Naive B cell (primary cell): ENCODE measurements at places on chromosomes 13 and 19.

DNA sequence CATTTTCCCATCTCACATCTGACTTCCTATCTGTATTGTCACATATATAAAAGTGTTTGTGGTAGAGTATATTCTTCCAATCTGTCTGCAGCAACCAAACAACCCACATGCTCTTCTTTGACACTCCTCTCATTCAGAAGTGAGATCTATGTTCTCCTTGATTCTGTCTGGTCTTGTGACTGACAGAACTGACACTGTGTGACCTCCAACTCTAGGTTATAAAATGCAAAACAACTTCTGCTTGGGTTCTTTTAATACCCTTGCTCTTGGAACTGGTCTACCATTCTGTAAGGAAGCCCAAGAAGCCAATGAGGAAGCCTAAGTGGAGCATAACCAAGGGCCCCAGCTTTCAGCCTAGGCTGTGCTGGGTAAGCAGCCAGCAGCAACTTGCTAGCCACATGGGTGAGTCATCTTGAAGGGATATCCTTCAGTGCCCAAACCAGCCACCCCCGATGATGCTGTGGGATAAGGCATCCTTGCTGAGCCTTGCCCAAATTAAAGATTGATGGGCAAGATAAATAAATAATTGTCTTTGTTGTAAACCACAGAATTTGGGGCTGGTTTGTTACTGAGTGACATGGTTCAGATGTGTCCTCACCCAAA is 18.4 kb upstream of the ITM2B start:
- DNase-seq = no peak
- H3K4me1 ChIP-seq = peaks cover 5% of the 10 kb centered on the region
- peaks cover 5% of the 10 kb centered on the region for H3K27me3 ChIP-seq
- no peaks in the 10 kb centered on the region for H3K36me3 ChIP-seq

- peak overlapping the region; percentile 92 for H3K4me3 ChIP-seq
- DNase-seq = peak; percentile 71
- peaks cover 8% of the 10 kb centered on the region for H3K4me1 ChIP-seq
- H3K27me3 ChIP-seq = peaks cover 5% of the 10 kb centered on the region
Observed at GRCh38 chr19:12867120-12868099, 13.8 kb downstream of the DNASE2 start.

- H3K27ac ChIP-seq = peak overlapping the region; percentile 81
- H3K4me1 ChIP-seq = peaks cover 54% of the 10 kb centered on the region
- DNase-seq = no peak
- H3K27me3 ChIP-seq = no peaks in the 10 kb centered on the region
- H3K36me3 ChIP-seq = peaks cover 9% of the 10 kb centered on the region
Observed at GRCh38 chr19:12730064-12730463, 4.4 kb downstream of the TRIR start.

GRCh38 chr19:31963746-31964145 is 381.7 kb upstream of the ZNF507 start:
- H3K36me3 ChIP-seq = no peaks in the 10 kb centered on the region
- no peak for DNase-seq
- H3K4me3 ChIP-seq = no peak overlapping the region
- no peak overlapping the region for H3K27ac ChIP-seq
- no peaks in the 10 kb centered on the region for H3K4me1 ChIP-seq

DNA sequence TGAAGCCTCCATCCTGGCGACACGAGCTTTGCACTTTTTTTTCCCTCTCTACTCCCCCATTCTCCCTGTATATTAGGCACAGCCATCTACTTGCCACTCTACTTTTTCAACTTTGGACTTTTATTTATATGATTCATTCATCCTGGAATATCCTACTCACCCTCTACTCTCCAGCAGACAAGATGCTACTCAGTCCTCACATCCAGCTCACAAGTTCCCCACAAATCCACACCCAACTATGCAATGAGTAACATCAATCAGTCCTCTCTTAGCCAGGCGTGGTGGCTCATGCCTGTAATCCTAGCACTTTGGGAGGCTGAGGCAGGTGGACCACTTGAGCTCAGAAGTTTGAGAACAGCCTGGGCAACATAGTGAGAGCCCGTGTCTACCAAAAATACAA is 23.9 kb upstream of the URAD start:
- H3K4me3 ChIP-seq = no peak overlapping the region
- no peak overlapping the region for H3K27ac ChIP-seq
- peaks cover 22% of the 10 kb centered on the region for H3K4me1 ChIP-seq

DNA sequence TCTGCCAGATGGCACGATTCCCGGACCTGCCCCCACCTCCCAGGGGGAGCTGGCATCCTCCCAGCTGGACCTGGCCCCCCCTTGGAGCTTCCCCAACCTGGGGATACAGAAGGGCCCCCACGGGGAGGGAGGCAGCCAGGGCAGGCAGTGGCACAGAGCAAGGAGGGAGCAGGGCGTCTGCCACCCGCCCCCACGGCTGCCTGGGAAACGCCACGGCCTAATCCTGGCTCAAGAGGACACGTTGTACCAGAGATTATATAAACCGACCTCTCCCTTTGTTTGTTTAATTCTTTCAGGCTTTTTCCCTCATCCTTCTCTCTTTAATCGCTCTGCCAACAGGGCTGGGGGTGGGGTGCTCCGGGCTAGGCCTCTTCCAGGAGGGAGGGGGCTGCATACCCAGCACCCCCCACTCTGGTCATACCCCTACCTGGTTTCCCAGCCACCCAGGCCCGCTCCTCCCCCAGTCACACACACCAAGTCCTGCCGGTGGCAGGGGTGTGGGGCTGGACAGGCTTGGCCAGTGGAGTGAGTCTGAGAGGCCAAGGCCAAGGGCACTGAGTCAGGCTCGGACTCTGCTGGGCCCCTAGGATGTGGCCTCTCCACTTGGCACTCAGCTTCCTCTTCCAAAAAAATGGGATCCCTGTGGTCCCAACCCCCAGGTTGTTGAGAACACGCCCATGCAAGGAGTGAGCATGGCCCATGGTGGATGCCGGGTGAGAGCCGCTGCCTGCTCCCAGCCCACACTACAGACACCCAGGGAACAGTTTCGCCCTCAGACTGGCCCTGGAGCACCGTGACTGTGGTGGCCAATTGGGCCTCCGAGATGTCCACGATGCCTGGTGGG is 29.5 kb upstream of the NFIC start:
- peaks cover 8% of the 10 kb centered on the region for H3K27me3 ChIP-seq
- no peak overlapping the region for H3K27ac ChIP-seq
- H3K36me3 ChIP-seq = no peaks in the 10 kb centered on the region
- peaks cover 8% of the 10 kb centered on the region for H3K4me1 ChIP-seq

GRCh38 chr13:45851171-45851921 is at the start of gene SIAH3:
TSS of gene SIAH3 (minus strand) at chr13:45851753. CDS start at chr13:45851629, 124 bp downstream.
- peaks cover 39% of the 10 kb centered on the region for H3K4me1 ChIP-seq
- H3K27me3 ChIP-seq = peaks cover 86% of the 10 kb centered on the region
- no peak within 1 kb of the TSS for H3K27ac ChIP-seq
- DNase-seq = no peak
- H3K36me3 ChIP-seq = peaks cover 4% of the 10 kb centered on the region

GRCh38 chr13:114101358-114102130 is 30.9 kb downstream of the RASA3 start:
- peaks cover 41% of the 10 kb centered on the region for H3K4me1 ChIP-seq
- H3K27ac ChIP-seq = peak overlapping the region; percentile 73
- H3K27me3 ChIP-seq = no peaks in the 10 kb centered on the region
- H3K36me3 ChIP-seq = peaks cover 6% of the 10 kb centered on the region
- DNase-seq = no peak

DNA sequence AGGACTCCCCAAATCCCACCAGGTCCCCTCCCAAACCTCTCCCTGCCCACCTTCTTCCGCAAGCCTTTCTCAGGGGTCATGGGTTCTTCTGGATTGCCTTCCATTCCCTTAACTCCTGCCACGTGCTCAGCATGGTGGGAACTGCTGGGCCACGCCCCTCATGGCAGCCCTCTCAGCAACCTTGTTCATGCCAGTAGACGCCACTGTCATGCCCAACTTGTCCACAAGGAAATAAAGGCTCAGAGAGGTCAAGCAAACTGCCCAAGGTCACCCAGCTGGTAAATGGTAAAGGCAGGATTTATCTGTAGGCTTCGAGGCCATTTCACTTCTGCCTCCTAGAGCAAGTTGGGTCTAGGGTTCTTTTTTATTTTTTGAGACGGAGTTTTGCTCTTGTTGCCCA is 10.9 kb downstream of the PRAM1 start:
- H3K27me3 ChIP-seq = no peaks in the 10 kb centered on the region
- no peak overlapping the region for H3K4me3 ChIP-seq
- peak overlapping the region; percentile 44 for H3K27ac ChIP-seq
- peaks cover 19% of the 10 kb centered on the region for H3K36me3 ChIP-seq
- DNase-seq = no peak

GRCh38 chr13:113977976-113978375 is 4.1 kb upstream of the C13orf46 start:
- H3K36me3 ChIP-seq = peaks cover 22% of the 10 kb centered on the region
- no peak overlapping the region for H3K4me3 ChIP-seq

DNA sequence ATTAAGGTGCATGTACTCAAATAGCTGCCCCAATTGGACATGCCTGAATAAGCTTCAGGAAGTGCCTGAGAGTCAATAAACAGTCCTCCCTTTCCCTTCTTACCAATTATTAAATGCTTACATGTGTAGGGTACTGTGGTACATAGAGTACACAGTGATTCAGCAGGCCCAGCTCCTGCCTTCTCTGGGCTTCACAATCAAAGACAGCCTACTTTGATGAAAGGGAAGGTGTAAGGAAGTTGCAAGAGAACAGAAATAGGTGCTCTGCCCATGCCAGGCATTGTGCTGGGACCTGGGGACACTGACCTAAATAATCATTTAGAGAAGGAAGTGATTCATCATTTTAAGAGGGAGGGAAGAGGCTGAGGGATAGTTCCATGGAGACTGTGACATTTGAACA is 17.2 kb downstream of the FRY start:
- no peak overlapping the region for H3K4me3 ChIP-seq
- H3K27ac ChIP-seq = no peak overlapping the region
- peaks cover 21% of the 10 kb centered on the region for H3K4me1 ChIP-seq
- H3K36me3 ChIP-seq = no peaks in the 10 kb centered on the region

GRCh38 chr13:71254384-71254783 is 612.6 kb downstream of the DACH1 start:
- H3K27ac ChIP-seq = no peak overlapping the region
- no peaks in the 10 kb centered on the region for H3K36me3 ChIP-seq
- H3K27me3 ChIP-seq = no peaks in the 10 kb centered on the region
- no peak for DNase-seq
- no peak overlapping the region for H3K4me3 ChIP-seq
- H3K4me1 ChIP-seq = no peaks in the 10 kb centered on the region

DNA sequence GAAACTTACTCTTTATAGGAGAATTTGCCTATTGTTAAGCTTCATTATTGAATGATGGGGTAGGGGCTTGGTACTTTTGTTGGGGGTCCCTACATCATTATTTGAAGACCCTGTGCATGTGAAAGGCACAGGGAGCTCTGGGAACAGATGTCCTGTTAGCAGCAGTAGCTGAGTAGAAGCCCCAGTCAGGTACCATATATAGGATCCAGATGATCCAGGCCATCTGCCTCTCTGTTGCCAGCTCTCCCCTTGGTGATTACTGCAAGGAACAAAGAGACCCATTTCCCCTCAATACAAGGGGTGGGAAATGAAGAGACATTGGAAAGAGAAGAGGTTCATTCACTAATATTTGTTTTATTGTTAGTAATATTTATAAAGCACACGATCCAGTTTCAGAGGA is 4.4 kb upstream of the MTMR6 start:
- H3K4me3 ChIP-seq = no peak overlapping the region
- H3K27me3 ChIP-seq = peaks cover 47% of the 10 kb centered on the region
- no peak for DNase-seq
- no peaks in the 10 kb centered on the region for H3K36me3 ChIP-seq
- no peak overlapping the region for H3K27ac ChIP-seq
- H3K4me1 ChIP-seq = peaks cover 6% of the 10 kb centered on the region

GRCh38 chr13:45718992-45719391 is 16.9 kb downstream of the CBY2 start:
- H3K27me3 ChIP-seq = no peaks in the 10 kb centered on the region
- no peaks in the 10 kb centered on the region for H3K36me3 ChIP-seq
- no peaks in the 10 kb centered on the region for H3K4me1 ChIP-seq
- DNase-seq = no peak

- no peak overlapping the region for H3K27ac ChIP-seq
- H3K36me3 ChIP-seq = peaks cover 4% of the 10 kb centered on the region
- no peak overlapping the region for H3K4me3 ChIP-seq
- DNase-seq = no peak
- no peaks in the 10 kb centered on the region for H3K27me3 ChIP-seq
Observed at GRCh38 chr13:114002009-114002544, 28.2 kb upstream of the C13orf46 start.

GRCh38 chr13:50125554-50126262 is 110.5 kb downstream of the KCNRG start:
- H3K27me3 ChIP-seq = peaks cover 8% of the 10 kb centered on the region
- no peaks in the 10 kb centered on the region for H3K36me3 ChIP-seq
- peaks cover 50% of the 10 kb centered on the region for H3K4me1 ChIP-seq
- H3K4me3 ChIP-seq = peak overlapping the region; percentile 95
- H3K27ac ChIP-seq = peak overlapping the region; percentile 98

- H3K4me3 ChIP-seq = no peak overlapping the region
- H3K27me3 ChIP-seq = no peaks in the 10 kb centered on the region
- H3K4me1 ChIP-seq = peaks cover 37% of the 10 kb centered on the region
- peaks cover 12% of the 10 kb centered on the region for H3K36me3 ChIP-seq
- no peak for DNase-seq
Observed at GRCh38 chr19:1360126-1360817, 23.4 kb upstream of the NDUFS7 start.

DNA sequence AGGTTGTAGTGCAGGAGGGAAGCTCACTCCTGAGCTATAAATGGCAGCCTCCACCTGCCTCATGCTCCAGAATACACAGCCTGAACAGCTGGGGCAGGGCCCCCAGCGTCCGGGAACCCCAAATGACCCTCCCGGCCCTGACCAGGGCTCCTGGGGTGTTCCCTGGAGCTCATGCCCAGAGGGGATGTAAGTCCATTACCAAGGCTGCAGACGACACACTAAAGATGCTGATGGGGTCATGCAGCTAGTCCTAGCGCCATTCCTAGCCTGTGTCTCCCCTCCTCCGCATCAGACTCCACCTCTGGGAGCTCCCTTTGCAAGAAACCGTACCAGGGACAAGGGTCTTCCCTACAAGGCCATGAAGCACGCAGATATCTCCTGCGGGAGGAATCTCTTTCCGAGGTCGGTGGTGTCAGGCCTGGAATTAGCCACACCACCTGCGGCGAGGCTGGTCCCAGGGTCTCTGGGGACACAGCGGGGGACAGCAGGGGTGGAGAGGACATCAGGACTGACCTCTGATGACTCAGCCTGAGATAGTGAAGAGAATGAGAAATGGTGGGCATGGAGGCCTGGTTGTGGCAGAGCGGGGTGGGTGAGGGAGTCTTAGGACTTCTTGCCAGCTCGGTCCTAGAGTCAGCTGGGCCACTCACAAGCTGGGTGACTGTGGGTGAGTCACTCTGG is 11.9 kb upstream of the TPM4 start:
- no peak for DNase-seq
- H3K27me3 ChIP-seq = no peaks in the 10 kb centered on the region
- no peak overlapping the region for H3K4me3 ChIP-seq
- no peaks in the 10 kb centered on the region for H3K36me3 ChIP-seq
- H3K4me1 ChIP-seq = peaks cover 19% of the 10 kb centered on the region

- no peak overlapping the region for H3K27ac ChIP-seq
- H3K4me1 ChIP-seq = peaks cover 27% of the 10 kb centered on the region
- H3K27me3 ChIP-seq = no peaks in the 10 kb centered on the region
- no peak overlapping the region for H3K4me3 ChIP-seq
- DNase-seq = no peak
- no peaks in the 10 kb centered on the region for H3K36me3 ChIP-seq
Observed at GRCh38 chr13:40182591-40182990, 483.9 kb downstream of the FOXO1 start.
